ENCODE measurements at places on chromosomes 7 and 10.

DNA sequence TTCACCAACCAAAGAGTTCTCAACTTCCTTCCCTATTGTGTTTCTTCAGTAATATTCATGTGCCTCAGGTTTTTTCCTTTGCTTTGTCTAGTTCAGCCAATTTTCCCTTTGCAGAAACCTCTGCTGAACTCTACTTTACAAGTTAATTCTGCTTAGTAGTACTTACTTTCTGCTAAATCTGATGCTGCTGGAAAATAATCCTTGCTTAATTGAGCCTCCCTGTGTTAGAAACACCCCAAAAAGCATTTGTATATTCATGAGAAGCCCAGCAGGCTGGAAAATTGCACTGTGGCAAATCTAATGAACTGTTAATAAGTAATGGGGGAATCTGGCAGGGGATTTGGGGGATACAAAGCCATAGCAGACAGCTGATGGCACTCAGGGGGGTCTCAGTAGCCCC is 78.5 kb downstream of the CDCA7L start:
- no peak for DNase-seq

- DNase-seq = no peak
Measured at GRCh38 chr7:111090846-111091245, at the start of gene LRRN3. Gene LRRN3, plus strand, starts transcription at chr7:111091127. Its CDS starts 31,646 bp downstream, at chr7:111122773.

DNA sequence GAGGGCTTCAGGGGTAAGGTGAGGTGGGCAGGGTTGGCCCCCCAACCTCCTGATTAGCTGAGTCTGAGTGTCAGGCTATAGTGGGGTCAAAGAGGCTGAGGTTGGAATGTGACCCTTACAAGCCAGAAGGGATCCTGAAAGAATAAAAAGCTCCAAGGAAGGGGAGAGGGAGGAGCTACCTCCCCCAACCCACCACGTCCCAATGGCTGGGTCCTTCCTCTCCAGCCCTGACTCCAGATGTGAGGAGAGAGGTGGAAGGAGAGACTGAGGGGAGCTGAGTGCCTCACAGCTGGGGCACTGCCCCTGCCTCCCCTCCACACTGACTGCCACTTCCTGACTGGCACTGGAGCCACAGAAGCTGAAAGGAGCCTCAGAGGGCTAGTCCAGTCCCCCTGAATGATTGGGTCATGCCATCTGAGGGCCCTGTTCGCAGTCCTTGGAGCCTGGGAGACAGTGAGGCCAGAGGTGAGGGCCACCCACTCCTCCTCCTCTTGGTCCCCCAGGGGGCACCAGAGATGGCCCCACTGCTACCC is 20.6 kb downstream of the IMPDH1 start:
- no peak for DNase-seq

- DNase-seq = no peak
Measured at GRCh38 chr7:89554209-89554608, 600.1 kb upstream of the STEAP1 start.

- no peak for DNase-seq
Measured at GRCh38 chr7:21146642-21147423, 281.1 kb upstream of the SP4 start.

DNA sequence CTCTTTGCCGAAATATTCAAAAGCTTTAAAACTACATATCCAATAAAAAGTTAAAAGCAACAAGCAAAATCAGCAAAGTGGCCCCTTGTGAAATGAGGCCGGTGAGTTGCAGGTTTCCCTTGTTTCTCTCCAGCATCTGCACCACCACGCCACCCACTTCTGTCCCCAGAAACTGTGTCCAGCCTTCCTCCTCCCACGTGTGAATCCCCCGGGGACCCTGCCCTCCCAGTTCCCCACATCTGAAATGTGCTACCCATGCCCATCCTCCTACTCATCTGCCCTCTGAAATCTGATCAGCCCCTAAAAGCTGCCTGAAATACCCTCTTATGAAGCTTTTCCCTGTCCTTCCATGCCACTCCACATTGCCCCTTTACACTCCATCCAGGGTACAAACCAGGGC is 3.8 kb downstream of the ALOX5 start:
- no peak for DNase-seq

- no peak for DNase-seq
Measured at GRCh38 chr7:18638594-18639452, 143.3 kb downstream of the HDAC9 start.

GRCh38 chr7:123657304-123657685 is 1.6 kb downstream of the LMOD2 start:
- no peak for DNase-seq

- no peak for DNase-seq
Measured at GRCh38 chr7:29132980-29133379, 13.4 kb downstream of the CPVL start.

- no peak for DNase-seq
Measured at GRCh38 chr10:27865221-27865635, 119.6 kb upstream of the MKX start.

GRCh38 chr10:119860866-119861607 is 11.6 kb downstream of the MCMBP start:
- DNase-seq = no peak

DNA sequence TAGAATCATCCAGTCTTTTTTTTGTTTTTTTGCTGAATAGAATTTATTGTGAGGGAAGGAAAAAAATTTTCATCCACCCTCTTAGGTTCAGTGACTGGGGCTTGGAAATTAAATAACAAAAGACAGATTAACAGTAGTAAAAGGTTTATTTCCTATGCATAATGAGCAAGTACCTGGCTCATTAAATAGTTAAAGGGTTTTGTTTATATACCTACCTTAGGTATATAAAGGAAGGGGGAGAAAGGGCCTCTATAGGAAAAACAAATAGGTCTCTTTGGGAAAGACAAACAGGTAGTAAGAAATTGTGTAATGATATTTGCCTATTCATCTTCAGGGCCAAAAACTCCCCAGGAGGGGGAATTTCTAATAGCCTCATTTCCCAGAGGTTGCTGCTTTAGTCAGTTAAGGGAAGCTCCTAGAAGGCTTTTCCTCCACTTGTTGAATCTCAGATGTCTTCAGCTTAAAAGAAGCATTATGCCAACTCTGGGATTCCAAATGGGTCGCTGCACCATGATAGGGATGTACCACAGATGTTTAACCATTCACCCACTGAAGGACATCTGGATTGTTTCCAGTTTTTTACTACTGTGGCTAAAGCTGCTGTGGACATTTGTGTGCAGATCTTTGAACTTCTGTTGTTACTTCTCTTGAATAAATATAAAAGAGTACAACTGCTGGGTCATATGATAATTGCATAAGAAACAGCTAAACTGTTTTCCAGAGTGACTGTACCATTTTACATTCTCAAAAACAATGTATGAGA is 11.3 kb downstream of the ACADSB start:
- no peak for DNase-seq

GRCh38 chr10:78947226-78947625 is 121.5 kb upstream of the ZMIZ1 start:
- DNase-seq = no peak

DNA sequence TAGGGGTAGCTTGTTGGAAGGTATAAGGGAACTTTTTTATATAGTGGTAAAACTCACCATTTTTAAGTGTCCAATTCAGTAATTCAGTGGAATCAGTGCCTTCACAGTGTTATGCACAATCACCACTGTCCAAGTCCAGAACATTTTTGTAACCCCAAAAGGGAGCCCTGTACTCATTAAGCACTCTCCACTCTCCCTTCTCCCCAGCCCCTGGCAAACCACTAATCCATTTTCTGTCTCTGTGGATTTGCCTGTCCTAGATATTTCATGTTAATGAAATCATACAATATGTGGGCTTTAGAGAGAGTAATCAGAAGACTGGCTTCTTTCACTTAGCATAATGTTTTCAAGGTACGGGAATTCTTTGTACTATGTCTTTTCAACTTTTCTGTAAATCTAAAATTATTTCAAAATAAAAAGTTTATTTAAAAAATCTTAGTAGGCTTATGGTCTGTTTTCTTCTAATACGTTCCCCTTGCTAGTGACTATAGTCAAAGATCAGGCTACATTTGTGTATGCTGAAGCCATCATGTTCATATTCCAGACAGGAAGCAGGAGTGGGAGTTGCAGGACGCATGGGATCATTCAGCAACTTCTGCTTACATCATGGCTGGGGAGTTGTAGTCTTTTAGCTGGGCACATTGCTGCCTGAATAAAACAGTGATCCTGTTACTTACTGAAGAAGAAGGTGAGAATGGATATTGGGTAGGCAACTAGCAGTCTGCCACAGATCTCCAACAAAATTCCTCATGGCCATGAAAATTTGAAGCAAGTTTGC is 35.4 kb upstream of the TAX1BP1 start:
- DNase-seq = no peak

- DNase-seq = no peak
Measured at GRCh38 chr7:107559864-107560263, 3.9 kb downstream of the COG5 start.

- DNase-seq = no peak
Measured at GRCh38 chr10:1183033-1183396, 126.8 kb downstream of the WDR37 start.

DNA sequence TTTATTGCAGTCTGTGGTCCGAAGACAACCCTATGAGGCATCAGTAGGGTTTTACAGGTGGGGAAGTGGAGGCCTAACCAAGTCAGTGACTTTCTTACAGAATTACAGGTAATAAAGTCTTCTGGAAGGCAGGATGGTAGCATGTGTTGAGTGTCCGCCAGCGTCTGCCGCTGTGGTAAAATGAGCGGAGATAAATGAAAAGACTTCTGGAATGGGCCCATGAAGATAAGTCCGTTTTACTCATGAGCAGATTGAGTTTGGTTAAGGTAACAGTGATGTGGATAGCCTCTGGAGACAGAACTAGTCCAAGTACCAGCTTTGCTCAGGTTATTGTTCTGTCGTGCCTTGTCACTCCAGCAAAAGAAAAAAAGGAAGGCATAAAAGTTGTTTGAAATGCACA is 966 bp downstream of the FBH1 start:
- DNase-seq = no peak

Measured in smooth muscle cell of the brain vasculature (primary cell).